ENCODE measurements at places on chromosomes 12 and 14.

GRCh38 chr12:132150780-132151144 lies 6.5 kb downstream of the NOC4L start:
- DNase-seq: no peak

DNA sequence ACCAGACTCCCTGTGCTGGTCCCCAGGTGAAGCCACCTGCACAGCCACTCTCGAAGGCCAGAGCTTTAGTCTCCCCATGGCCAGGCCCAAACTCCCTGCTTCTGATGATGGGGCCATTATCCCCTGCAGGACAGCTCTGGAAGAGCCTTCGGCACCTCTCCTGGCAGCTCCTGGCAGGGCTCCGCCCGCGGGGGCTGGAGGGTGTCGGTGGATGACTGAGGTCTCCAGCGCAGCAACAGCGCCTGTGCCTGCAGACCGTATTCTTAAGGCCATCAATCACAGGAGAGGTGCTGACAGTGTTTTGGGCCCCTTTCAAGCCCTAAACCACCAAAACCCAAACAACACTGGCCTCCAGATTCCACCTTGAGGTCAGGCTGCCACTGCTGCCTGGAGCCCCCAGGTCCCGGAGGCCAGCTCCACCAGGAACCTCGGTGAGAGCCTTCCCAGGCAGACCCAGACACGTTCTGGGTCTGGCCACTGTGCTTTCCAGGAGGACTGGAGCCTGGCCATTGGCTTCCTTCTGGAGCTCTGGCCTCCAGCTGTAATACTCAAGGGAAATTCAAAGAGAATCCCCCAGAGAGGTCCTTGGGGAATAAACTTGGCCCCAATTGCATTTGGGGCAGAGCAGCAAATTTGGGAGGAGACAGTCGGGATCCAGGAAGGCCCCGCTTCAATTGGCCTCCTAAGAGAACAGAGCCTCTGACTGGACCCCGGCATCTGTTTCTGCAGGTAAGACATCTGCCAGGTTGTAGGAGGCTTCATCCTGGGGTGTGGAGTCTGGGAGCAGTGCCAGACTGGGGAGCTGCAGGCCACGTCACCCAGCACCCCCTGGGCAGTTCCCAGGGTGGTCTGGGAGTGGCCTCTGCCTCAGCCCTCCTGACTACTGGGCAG lies 210.6 kb upstream of the RTL1 start:
- DNase-seq: no peak

DNA sequence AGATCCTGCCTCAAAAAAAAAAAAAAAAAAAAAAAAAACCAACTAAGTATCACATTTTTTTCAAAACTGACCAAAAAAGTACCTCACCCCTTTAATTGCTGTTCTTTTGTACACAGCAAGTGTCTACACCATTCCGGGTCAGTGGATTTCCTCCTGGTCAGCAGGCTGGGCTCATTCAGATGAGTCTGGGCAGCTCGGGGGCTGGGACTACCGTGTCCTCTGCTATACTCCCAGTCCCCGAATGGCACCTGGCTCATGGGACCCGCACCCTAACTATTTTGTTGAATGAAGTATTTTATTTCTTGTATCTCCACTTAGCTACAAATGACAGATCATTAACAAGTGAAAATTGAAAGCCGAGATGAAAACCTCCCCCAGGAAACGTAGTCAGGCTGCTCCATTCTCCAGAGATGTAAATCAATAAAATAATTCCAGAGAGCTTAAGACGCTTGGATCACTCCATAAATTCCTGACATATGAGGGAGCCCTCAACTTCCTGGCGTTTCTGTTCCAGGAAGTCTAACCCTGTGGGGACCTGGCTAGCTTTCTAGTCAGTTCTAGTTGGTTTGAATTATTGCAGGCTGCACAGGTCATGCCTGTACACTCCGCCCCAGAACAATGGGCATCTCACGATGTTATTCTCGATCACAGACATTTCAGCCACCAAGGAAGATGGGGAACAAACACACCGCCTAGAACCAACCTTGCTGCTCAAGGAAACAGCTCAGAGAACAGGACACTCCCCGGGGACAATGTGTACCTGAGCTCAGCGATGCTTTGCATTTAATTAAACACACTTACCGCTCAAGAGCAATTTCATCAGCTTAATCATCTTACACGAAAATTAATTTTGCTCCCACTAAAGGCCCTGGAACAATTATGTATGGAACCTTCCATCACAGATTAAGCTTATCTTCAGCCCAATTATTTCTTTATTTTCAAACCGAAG lies 76.3 kb downstream of the RIMBP2 start:
- DNase-seq: no peak

DNA sequence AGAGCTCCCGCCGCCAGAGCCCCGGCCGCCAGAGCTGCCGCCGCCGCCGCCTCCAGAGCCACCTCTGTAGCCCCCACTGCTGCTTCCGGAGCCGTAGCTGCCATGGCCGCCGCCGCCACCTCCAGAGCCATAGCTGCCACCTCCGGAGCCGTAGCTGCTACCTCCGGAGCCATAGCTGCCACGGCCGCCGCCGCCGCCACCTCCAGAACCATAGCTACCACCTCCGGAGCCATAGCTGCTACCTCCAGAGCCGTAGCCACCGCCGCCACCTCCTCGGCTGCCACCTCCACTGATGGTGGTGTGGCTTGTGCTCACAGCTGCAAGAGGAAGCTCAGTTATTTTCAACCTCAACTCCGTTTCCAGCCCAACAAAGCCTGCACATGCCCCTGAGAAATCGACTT lies 4.9 kb downstream of the KRT1 start:
- no peak for DNase-seq

DNA sequence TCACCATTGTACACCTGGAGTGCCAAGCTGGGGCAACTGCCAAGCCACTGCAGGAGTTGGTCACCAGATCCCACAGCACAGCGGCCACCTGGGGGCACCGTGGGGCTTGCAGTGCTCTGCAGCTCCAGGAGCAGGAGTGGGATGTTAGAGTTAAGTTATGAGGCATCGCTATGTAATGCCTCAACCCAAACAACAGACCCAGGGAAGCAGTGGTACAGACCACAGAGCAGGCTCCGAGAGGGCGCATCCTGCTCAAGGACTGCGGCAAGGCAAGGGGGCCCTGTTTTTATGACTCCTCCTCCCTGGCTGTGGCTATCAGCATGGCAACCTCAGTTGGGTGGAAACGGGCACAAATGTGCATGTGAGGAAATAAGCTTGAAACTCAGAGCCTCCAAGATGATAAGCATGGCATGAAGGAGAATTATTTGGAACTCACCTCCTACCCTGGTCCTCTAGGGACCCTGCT lies 63.1 kb downstream of the ARL6IP4 start:
- peak; percentile 58 for DNase-seq

DNA sequence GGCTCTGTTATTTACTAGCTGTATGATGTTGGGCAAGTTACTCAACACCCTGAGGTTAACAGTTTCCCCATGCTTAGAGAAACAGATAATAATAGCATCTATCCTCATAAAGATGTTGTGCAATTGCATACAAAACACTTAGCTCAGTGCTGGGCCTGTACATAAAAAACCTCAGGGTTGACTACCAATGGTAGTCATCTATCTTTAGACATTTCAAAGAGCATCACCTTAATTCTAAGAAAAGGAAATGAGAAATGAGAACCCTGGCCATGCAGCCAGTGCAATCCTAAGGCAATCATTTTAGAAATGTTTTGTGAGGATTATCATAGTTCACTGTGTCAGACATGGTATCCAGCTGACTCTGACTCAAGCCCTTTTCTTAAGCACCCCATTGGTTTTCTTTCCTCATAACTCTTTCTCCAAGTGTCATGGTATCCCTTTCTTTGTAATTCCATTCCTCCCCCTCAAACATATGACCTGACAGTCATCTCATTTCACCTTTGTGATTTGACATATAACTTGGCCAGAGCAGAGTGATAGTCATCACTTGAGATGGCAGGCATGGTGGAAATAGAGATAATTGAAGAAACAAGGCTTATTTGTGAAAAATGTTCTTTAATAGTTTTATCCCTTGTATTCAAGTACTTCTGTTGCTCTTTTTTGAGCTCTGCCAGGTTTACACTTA lies 29.5 kb upstream of the OSBPL8 start:
- no peak for DNase-seq

GRCh38 chr12:45730084-45730347 lies 510 bp downstream of the ARID2 start:
- DNase-seq: peak; percentile 40

GRCh38 chr12:124109760-124110159 lies 136.7 kb downstream of the ZNF664 start:
- DNase-seq: no peak

DNA sequence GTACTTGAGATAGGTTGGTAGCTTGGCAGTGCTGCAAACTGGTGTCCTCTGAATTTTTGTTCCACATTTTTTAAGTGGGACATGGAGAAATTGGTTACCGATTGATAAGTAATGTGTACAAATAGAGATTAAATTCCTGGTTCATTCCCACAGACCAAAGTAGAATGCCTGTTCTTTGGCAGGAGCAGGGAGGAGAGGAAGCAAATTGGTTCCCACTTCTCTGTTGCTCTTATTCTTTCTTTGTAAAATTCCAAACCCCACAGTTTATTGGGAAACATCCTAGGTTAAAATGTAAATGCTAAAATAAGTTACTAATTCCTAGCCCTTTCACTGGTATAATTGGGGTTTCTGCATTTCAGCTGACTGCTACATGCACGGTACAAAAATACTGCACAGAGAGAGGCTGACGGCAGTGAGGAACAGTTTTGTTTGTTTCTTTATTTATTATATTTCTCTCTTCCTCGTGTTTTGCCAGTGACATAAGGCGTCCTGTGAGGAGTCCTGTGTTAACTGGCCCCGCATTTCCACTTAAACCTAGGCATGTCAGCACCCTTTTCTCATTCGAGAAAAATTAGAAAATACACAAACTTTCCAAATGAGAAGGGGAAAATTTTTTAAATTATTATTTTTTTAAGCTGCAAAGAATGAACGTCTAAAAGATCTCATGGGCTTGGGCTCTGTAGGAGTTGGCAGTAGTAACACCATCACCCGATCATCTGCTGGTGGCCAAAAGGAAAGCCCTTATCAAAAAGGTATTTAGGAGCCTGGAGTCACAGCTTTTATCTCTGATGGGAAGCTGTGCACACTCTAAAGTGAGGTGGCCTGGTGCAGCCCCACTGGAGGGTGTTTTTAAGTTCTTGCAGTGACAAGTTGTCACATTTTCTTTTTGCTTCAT lies 25.4 kb upstream of the BCL7A start:
- no peak for DNase-seq

- DNase-seq: no peak
Measured at GRCh38 chr14:51094282-51094821, 553 bp downstream of the TRIM9 start.

GRCh38 chr14:100138082-100138787 lies 21.2 kb downstream of the DEGS2 start:
- DNase-seq: no peak

- DNase-seq: no peak
Measured at GRCh38 chr12:51986834-51987233, 19.9 kb upstream of the TAMALIN start.

DNA sequence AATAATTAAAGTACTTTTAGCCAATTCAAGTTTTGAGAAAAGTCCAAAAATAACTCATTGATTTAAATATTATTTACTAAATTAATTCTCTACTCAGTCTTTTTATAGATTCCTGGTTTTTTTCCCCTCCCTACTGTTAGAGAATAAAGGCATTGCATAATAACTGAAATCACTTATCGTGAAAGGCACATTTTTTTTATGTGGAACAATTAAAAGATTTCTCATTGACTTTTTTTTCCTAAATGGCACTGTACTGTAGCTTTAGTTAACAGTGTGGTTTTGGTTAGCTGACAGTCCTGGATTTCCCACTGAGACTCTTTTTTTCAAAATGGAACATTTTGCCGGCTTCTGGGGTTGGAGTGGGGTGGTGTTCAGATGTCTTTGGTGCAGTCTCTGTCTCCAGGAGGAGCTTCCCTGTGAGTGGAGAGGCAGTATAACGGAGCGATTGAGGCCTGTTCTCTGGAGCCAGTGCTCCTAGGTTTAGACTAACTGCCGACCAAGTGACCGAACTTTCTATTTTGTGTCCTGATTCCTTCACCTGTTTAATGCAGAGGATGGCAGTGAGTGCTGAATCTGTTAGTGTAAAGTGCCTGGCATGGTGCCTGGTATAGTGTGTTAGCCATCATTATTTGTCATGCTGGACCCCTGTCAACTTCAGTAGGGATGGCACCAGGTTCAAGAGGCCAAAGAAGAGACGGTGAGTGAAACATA lies 117.7 kb downstream of the ADCK1 start:
- no peak for DNase-seq

DNA sequence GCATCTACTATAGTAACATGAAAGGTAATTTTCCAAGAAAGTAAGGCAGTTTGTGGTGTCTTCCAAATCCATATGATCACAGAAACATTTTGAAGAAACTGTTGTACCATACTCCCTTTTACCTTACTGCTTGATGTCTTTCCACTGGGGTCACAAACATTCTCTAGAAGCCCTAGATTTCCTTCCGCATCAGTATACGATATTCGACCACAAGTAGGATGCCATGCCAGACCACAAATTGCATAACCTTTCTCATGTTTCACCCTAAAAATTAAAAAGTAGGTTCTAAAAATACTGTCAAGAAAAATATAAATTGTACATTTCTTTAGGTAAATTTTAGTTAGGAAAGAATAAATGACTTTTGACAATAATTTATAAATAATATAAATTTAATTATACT lies 26.5 kb downstream of the WDHD1 start:
- no peak for DNase-seq

DNA sequence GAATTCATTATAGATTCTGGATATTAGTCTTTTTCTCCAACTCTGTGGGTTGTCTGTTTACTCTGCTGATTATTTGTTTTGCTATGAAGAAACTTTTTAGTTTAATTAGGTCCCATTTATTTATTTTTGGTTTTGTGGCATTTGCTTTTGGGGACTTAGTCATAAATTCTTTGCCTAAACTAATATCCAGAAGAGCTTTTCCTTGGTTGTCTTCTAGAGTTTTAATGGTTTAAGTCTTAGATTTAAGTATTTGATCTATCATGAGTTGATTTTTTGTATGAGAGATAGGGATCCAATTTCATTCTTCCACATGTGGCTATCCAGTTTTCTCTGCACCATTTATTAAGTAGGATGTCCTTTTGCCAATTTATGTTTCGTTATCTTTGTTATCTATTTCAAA lies 683.4 kb upstream of the FBXO33 start:
- no peak for DNase-seq

DNA sequence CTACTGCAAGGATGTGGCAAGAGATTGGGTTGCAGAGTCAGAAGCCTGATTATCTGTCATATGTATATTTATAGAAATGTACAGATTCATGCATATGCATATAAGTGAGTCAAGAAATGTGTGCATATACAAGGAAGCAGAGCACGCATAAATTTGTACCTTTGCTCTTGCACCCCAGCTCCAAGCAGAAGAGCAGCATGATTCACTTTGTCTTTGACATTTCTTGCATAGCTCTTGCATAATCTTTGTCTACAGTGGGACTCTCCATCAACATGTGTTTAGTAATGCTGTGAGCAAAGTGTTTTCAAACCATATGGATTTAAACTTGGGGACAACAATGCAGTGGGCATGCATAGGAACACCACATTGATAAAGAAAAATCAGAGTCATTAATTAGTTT lies 330.7 kb upstream of the DCN start:
- DNase-seq: no peak

DNA sequence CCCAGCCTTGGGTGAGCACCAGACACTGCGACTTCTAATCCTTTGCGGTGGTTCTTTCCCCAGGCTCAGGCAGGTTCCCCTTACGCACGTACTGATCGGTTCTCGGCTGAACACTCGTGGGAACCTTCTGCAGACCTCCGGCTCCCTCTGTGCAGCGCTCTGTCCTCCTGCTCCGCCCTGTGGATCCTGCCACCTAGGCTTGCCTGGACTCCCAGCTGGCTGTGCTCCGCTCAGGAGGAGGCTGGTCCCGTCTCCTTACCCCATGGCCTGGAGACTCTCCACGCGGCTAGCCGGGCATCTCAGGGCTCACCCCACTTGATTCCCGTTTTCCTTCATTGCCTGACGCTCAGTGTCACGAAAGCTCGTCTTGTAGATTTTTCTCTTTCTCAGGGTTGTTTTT lies 34.7 kb downstream of the TNFAIP2 start:
- no peak for DNase-seq
